ENCODE measurements at places on chromosomes 3 and 15.
A peak's percentile ranks its signal among the peaks of the same experiment; 100 is the strongest.

DNA sequence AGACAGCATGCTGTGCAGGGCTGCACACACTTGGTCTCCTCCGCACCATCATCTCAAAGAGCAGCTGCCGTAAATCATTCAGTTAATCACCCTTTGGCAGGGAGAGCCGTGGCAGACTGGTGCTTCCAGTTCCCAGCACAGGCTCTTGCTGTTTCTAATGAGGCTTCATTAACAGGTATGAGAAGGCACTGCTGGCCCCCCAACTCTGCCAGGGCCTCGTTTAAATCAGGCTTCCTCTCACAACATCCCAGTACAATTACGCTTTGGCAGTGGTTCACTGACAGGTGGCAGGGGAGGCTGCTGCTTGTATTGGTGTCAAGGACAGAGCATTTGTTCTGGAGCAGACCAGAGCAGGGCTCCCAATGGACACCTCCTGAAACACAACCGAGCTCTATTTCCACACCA is 77.1 kb downstream of the BFSP2 start:
- no peak for DNase-seq

DNA sequence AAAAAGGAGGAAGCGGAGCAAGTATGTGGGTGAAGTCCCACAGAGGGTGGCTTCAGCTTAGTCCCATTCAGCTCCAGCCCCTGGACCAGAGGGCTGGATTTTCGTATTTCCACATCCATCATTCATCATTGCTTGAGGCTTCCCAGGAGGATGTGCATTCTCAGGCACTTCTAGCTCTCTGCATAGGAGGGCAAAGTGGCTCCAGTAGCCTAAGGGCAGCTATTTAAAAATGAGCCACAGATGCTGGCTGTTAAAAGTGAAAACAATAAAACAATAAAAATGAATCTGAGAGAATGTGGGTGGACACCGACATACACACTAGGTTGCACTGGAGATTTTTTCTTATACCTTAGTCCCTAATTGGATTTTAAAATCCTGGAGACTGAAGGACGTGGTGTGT is 629.2 kb upstream of the ZNF385D start:
- no peak for DNase-seq

- no peak for DNase-seq
Observed at GRCh38 chr3:16474920-16475319, 38.6 kb downstream of the RFTN1 start.

DNA sequence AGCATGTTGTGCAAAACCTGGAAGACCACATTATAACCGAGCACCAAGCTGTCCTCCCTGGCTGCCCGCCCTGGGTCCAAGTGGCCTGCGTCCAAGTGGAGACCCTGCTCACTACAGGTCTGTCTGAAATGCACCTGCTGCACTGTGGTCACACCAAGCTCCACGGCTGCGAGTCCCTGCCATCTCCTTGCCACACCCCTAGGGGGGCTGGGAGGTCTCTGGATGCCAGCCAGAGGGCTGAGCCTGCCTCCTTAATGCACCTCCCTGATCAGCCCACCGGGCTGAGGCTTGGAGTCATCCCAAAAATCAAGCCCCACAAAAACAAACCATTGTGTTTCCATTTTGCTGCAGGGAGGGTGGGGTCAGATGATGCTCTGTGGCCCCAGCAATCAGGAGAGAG is 187.1 kb downstream of the MEGF11 start:
- DNase-seq, result no peak

- no peak for DNase-seq
Observed at GRCh38 chr3:126935756-126936509, 47.0 kb upstream of the PLXNA1 start.

DNA sequence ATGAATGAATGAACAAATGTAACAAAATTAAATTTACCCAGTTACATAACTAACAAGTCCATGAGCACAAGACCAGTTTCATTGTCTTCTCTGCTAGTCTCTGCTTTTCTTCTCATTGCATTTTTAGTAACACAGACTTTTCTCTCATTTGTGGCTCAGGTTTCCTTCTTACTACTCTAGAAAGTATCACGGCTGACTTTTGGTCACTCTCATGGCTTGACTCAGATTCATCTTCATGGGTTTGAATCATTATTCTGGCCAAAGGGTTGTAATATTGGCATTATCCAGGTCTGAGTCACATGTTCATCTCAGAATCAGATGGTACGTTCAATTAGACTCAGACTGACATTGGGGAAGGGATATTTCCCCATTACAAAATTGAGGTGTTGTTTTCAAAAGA is 121.5 kb upstream of the SATB1 start:
- DNase-seq, result no peak

GRCh38 chr15:38707802-38708671 is 143.4 kb upstream of the RASGRP1 start:
- peak; percentile 25 for DNase-seq

DNA sequence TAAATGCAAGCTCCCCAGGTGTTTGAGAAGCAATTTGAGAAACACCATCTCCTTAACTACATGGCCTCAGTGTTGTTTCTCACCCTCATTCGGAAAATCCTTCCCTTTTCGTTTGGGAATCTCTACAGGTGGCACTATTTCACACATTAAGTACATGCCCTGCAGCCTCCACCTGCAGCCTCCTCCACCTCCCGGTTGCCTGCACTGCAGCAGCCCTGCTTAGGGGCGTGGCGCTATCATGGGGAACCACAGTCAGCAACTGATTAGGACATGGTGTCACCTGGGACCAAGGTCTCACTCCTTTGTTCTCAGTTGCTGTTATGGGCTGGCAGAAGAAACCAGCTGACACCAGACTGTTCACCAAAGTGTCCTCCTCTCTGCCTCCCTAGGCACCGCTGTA is 11.7 kb upstream of the ZNF774 start:
- no peak for DNase-seq

GRCh38 chr15:50166216-50166615 is 15.8 kb upstream of the SLC27A2 start:
- no peak for DNase-seq

DNA sequence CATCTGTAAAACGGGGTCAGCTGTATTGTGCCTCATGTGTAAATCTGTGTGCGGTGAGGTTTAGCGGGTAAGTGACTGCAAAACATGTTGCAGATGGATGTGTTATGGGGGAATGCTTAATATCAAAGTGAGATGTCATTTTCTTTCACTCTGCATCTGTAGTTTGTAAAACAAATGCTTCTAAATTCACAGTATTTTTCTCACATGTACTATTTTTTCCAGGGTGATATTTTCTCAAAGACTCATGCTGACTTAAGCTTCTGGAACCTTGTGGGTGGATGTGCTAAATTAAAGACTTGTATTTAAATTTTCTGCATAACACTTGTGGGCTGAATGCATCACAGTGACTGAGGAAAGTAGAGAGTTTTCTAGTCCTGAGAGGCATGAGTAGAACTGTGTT is 115.2 kb upstream of the TP63 start:
- no peak for DNase-seq

- no peak for DNase-seq
Observed at GRCh38 chr3:22861426-22861825, 341.7 kb upstream of the UBE2E2 start.

DNA sequence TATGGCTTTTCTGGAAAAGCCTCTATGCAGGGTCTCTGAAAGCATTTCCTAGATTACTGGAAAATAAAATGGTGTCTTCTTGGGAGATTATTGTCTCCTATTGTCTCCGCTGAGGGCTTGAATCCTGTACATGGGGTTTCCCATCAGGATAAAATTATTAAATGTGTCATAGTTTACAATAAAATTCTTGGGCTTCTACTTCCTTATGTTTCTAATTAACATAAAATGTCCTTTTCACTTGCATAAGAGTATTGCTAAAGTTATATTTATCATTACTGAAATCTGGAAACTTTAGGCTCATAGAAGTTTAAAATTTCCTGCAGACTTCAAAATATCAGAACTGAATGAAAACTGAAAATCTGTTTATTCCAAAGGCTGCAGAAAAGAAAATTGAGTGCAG is 595.5 kb upstream of the AGTR1 start:
- DNase-seq, result no peak

- no peak for DNase-seq
Observed at GRCh38 chr3:10470120-10471053, 35.0 kb downstream of the ATP2B2 start.

DNA sequence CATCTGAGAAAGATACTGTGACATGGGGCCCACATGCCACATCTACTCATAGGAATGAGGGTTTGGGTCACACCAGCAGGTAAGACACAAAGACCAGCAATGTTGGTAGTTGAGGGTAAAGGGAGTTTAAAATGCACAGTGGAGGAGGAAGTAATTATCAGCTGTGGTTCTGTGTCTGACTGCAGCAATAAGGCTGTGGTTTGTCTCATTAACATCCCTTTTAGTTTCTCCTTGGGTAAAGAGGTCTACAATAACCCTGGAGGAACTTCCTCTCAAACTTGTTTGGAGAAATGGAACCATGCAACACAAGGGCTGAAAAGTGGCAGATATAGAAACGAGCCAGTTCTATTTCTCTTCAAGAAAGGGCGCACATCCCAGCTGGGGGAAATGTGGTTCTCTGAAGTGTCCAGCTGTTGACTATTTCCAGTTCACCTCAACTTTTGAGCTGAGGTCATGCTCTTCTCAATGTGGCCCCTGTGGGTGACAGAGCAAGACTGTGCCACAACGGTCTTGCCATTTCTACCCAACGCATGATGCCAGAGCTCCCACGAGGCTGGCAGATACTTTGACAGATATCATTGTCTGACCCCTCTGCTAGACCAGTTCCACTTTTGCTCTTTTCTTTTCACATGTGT is 234.3 kb downstream of the SQOR start:
- peak; percentile 7 for DNase-seq

DNA sequence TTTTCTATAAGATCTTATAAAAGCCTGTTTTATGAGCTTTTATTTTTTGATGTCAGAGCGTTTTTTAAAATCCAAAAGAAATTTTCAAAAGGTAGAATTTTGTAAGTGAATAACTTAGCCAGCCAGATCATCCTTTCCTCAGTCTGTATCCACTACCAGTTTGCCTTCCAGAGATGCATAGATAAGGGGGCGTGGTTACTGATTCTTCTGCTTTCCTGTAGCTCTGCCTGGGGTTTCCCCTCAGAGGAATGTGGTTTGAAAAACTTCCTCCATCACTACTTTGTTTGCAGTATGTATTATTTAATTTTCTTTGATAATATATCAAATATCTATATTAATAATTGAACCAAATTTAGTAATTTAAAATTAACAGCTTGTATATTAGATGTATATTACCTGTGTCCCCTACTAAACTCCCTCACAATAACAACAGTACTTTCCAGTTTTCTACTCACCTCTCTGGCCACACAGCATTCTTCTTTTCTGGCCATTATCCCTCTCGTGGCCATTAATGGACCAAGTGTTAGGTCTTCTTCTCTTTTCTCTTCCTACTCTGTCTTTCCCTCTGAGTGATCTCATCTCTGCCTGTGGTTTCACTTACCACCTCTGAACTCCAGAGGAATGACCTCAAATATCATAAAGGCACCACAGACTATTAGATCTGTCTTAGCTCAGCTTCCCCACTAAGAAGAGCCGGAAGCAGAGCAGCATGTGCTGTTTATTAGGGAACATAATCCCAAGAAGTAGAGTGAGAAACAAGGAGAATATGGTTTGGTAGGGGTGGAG is 239.7 kb downstream of the UBE2E2 start:
- DNase-seq, result peak; percentile 1

GRCh38 chr3:102159810-102160451 is 274.9 kb upstream of the ZPLD1 start:
- DNase-seq, result no peak

GRCh38 chr3:167837466-167837865 is 101.9 kb downstream of the SERPINI1 start:
- no peak for DNase-seq

GRCh38 chr3:42651248-42652091 is 2.0 kb upstream of the ZBTB47 start:
- no peak for DNase-seq

DNA sequence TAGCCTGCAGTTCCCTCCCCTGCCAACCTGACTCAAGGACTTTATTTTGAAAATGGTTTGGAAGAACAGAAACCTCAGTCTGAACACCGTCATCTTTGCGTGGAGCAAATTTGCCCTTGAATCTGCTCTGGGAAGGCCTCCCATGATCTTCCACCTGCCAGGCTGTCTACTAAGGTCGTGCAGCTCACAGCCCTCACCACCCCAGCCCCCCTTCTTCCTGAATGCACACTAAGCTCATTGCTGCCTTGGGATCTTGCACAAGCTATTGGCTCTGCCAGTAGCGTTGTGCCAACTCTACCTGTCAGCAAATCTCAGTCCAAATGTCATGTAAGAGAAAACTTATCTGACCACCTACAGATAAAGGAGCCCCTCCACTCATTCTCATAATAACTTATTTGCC is 141.5 kb downstream of the USP13 start:
- DNase-seq, result no peak

DNA sequence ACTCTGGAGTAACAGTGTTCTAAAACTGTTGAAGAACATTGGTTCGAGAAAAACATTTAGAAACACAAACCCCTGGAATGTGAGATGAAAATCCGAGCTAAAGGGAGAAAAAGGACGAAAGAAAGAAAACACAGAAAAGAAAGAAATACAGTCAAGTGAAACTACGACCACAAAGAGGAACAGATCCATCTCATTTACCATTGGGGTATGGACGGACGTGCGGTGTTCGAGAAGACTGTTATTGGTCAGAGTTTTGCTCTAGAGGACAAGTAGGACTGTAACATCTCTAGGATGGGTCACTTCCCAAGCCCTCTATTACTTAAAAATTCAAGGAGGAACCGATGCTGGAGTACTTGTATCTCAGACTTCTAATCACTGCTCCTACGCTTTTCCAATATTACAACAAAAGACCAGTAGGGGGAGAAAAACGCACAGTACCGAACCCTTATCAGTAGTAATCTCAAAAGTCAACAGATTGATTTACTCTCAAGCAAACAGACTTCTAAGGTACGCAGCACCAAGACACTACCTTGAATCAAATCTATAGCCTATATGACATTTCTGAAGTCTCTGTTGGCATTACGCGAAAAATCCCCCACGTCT is 1.1 kb upstream of the PIK3CA start:
- peak; percentile 48 for DNase-seq

- no peak for DNase-seq
Observed at GRCh38 chr3:16475766-16476165, 37.7 kb downstream of the RFTN1 start.

GRCh38 chr3:188198001-188198400 is 44.0 kb downstream of the LPP start:
- DNase-seq, result no peak

- peak; percentile 100 for DNase-seq
Observed at GRCh38 chr15:89087830-89088604, at the start of gene ABHD2. ABHD2 (plus strand) TSS chr15:89088456; CDS start chr15:89116328, 27,872 bp downstream.

DNA sequence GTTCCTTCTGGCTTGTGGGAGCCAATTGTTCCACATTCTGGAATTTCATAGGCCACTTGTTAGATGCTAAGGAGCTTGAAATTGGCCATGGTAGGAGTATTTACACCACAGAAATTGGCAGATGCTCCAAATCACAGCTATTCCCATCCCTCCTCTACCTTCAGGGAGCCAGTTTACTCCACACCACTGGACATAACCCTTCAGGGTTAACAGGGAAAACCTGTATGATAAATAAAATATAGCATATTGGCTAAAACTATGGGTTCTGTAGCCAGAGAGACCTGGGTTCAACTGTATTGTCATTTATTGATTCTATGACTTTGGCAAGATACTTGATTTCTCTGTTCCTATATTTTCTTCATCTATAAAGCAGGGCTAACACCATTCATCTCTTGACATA is 384.2 kb upstream of the PROK2 start:
- DNase-seq, result no peak

GRCh38 chr3:131794766-131795388 is 239.9 kb downstream of the CPNE4 start:
- no peak for DNase-seq

- no peak for DNase-seq
Observed at GRCh38 chr15:59557581-59557980, 54.0 kb upstream of the GCNT3 start.
